Left kidney (tissue), 8 donors: ENCODE measurements at places on chromosomes 12 and 14.

GRCh38 chr12:67807814-67808213 lies 159.3 kb downstream of the DYRK2 start:
- DNase-seq: no peak

DNA sequence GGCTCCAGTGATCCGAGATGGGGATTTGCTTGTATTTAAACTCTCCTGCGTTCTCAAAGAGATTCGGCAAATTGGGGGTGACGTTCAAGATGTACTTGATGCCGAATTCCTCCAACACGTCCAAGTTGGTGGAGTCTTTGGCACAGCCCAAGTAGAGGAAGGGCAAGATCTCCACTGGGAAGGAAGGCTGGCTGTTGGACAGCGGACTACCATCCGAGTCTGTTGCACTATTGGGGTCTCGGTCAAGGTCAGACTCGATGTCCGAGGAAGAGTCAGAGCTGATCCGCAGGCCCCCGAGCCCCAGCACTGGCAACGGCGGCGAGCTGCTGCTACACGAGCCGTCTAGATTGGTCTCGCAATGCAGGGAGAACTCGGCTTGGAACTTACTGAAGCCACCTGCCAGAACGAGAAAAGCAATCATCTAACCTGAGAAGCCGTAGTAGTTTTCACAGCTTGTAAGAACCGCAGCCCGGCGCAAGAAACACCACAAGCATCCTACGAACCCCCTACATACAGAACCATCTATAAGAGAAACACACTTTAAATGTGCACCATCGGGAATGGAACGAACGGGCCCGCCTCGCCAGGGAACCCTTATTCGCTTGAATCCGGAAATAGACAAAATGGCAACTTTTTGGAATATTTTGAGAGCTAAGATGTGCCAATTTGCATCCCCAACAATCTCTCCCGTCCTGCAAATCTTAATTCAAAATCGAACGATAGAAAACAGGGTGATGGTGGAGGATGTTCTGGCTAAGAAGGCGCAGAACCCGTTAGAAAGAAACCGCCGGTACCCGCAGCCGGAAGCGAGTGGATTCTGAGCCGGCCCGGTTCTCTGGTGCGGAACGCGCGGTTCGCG lies 1.4 kb downstream of the DUSP6 start:
- DNase-seq: no peak

DNA sequence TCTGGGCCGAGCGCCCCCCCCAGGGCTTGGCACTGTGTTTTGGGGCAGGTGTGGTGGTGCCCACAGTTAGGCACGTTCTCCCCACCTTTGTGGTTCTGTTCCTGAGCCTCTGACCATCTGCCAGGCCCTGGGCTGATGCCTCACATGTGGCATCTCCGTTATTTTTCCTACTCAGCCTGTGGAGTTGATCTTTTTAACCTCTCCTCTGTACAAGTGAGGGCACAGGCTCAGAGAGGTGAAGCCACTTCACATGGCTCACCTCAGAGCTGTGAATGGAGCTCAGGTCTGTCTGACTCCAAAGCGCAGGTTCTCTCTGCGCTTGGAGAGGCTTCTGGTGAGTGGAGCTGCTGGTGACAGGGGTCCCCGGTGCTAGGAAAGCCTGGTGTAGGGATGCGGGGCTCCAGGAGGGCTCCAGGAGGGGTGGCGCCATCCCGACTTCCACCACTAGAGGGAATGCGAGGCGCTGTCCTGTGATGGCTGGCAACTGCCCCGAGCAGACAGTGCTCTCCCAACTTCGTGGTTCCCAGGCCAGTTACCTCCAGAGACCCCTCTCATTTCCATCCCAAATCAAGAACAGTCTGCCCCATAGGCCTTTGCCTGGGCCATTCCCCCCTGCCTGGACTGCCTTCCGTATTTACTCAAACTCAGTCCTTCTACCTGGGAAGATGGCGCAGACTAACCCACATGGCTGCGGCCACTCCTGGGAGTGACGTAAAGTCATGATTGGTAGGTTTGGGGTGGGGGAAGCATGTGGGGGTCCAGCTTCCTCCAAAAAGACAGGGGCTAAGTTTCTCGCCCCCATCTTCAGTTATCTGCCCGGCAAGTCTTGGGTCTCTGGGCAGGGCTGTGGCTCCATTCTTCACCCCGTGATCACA lies 9.9 kb downstream of the BCL7A start:
- no peak for DNase-seq

DNA sequence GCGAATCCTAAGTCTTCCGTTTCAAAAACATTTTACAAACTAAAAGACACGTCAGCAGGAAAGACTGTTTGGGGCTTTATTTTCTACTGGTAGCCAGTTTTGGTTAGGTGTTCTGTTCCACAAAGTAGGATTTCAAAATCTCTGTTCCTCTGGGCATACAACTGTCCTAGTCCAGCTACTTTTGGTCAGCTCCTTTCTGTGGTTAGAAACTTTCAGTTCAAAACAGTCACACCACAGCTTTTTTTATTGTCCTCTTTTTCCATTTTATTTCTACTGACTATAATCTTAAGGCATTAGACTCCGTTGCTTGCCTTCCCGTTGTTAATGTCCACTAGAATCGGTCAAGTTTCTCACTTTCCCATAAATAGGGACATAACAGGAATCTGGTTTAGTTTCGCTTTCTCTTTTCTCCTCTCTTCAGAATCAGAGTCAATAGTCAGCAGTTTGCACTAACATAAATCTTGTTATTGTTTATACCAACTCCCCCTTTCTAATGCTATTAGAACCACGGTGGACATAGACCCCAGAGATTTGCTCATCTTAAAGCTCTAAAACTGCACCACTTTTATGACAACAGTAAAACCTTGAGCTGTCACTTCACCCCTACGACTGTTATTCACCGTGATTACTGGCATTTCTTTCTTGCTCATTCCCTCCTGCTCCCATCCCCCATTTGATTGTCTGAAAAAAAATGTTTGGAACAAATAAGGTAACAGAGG lies 41.5 kb upstream of the NPAS3 start:
- DNase-seq: peak; percentile 42

DNA sequence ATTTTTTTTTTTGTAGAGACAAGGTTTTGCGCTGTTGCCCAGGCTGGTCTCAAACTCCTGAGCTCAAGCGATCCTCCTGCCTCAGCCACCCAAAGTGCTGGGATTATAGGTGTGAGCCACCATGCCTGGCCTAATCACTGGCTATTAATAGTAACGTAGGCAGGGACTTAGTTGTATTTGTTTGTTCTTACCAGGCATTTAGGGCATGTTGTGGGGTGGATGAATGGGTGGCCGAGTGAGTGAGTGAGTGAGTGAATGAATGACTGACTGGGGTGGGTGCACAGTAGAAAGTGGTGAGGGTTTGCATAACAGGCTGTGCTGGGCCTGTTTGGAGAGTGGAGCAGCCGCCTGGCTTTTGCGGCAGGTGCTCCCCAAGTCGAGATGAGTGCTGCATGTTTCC lies 87.0 kb downstream of the FOXN4 start:
- no peak for DNase-seq

DNA sequence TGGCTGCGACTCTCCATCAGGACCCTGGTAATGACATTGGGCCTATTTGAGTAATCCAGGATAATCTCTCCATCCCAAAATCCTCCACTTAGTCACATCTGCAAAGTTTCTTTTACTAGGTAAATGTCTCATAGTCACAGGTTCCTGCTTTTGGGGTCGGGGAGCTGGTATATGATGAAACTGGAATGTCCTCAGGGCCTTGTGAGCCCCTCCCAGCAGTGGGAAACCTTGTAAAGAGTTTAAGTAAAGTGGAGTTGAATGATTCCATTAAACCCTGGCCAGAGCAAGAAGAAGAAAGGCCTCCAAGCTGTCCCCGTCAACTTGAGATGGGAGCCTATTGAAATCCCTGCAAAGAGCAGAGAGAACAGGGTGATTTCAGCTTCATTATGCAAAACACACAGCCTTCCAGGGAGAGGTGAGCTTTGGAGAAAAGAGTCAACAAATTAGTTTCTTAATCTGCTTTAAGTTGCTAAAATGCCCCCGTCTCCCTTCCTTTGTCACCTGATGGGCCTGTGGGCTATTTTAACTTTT lies 12.6 kb downstream of the WSCD2 start:
- no peak for DNase-seq

GRCh38 chr12:50918584-50919316 lies 33.6 kb upstream of the HIGD1C start:
- DNase-seq: no peak

DNA sequence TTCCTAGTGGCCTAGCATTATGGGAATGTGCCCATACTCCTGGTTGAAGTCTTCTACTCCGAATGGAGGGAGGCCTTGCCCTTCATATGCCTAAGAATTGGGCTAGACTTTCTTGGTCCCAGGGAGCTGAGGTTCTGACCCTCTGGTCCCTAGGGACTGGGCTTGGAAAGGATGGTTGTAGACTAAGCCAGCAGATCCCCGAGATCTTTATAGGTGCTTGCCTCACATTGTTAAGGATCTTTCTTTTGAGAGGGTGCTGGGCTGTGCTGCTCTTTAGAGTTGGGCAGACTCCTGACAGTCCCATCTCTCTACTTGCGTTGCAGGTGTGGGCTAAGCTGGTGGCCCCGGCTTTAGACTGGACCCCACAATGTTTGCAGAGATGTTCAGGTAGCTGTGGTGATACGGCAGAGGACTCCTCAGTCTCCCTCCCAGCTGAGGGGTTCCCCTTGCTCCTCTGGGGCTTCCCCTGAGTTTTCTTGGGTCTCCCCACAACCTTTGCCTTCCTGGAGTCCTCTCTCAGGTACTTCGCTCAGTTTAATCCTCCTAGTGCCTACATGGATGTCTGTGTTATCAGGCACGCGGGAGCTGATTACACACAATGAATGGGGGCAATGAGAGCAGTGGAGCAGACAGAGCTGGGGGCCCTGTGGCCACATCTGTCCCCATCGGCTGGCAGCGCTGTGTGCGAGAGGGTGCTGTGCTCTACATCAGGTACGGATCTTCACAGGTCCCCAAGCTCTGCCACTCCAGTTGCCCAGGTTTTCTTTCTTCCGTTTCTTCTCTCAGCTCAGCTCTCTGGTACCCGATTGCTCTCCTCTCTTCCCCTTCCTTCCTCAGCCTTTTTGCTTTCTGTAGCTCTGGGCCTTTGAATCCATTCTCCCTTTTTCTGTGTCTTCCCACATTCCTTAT lies 1.3 kb downstream of the MBD6 start:
- no peak for DNase-seq

DNA sequence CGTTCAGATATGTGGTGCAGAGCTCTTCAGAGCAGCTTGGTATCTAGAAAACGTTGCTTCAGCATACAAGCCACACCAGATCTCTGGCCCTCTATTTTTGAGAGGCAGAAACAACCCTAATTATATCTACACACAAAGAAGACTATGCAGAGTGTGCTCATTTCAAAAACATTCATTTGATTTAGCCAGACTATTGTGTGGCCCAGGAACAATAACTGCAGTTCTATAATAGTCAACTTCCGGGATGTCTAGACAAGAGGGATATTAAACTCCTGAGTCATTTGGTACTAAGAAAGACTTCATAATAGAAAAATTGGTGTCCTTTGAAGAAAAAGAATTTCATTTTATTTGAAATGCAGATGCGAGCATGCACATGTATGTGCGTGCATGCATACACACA lies 153.8 kb downstream of the PELI2 start:
- no peak for DNase-seq

DNA sequence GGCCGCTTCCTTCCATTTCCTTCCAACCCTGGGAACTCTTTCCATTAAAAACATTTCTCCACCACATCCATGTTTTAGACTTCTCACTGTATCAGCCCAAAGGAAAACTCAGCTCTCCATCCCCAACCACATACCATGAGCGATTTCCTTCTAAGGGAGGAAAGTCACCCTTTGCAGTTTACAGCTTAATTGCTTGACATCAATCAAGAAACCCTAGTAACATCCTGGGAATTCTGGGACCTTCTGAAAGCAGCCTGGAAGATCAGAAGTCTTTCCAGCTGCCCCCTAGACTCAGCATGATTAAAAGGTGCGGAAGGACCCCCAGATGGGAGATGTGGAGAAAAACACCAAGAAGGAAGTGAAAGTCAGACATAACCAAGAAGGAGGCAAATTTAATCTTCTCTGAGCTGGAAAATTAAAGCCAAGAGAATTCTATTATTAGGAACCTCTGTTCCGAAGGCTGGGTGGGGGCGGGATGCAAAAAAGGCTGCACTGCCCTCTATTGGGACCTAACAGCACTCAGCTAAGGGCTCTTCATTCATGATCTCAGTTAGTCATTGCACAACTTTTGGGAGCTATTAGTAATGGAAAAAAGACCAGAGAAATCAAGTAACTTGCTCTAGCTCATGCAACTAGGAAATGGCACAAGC lies 73.3 kb upstream of the PLXNC1 start:
- peak; percentile 60 for DNase-seq

DNA sequence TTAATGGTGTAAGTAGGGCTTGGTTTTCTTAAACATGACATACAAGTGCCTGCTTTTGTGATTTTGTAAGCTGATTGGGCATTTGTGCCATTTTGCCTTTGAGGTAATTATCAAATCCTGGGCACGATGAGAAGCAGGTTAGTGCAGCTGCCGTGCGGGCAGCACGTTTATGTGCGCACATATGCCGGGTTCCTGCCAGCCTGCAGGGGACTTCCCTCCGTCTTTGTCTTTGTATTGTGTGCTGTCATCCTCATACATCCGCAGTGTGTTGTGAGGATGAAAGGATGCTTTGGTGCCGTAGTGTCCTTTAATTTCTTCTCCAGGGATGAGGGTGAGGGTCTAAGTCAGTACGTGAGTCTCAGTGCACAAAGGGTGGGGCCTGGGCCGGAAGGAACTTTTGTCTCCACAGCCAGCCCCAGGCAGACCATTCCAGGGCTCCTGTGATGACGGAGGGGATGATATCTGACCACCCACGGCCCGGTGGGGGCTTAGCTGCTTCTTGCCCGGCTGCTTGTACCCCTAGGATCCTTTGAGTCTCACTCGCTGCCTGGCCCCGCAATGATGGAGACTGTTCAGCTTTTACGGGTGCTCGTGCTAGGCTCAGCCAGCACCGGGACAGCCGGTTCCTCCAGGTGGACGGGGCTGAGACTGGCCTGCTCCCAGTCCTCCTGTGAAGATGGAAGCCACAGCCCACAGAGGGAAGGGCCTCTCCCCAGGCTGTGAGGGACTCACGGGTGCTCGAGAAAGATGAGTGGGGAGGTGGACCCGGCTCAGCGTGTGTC lies 54.6 kb downstream of the ADGRD1 start:
- no peak for DNase-seq

DNA sequence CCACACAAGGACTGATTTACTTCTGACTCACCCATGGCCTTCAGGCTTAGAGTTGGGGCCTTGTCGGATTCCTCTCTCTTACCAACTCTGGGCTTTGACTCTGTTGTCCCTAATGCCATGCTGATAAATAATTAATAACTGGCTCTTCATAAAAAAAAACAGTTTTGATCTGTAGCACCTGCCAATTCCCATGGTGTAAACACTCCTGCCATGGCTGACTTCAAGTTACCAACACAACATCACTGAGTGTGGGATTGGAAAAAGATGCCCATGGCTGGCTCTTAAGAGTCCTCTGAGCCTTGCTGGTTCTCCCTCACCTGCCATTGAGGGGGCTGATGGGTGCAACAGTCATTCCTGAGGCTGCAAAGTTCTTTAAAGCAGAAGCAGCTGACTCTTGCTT lies 104.8 kb downstream of the KIF26A start:
- DNase-seq: no peak
